ENCODE measurements at places on chromosomes 6 and 20.
A peak's percentile ranks its signal among the peaks of the same experiment; 100 is the strongest.

- no peak for DNase-seq
These were observed 6.5 kb upstream of the TMEM242 start for GRCh38 chr6:157329829-157330228.

DNA sequence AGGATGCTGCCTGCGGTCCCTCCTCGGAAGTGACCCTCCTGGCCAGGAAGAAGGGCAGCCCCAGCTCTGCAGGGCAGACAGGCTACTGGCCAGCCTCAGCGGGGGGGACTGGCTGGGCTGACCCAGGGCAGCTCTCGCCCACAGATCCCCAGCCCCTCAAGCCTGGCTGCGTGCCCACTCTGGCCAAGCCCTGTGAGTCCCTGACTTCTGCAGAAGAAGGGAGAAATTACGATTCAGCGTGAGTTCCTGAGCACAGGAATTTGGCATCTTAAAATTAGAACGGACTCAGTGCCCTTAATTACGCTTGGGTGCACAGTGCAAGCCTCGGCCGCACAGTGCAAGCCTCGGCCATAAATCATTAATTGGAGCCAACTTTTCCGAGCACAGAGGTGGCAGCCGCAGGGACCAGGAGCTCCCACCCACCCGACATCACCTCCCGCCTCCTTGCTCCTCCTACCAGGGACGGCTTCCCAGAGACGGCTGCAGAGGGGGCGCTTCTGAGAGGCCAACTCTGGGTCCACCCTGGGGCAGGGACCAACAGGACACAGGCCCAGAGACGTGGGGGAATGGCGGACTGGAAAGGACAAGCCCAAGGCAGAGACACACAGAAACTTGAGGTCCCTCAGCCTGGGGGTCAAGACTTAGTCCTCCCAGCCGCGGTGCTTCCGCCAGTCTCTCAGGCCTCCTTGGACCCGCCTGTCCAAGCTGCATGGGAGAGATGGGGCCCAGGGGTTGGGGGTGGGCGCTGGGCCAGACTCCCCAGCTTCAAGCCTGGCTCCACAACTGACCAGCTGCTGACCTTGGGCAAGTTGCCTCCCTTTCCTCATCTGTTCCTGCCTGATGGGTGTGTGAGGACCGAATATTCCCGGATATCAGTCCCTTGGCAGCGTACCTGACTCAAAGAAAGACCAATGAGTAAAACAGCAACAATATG lies 165.4 kb downstream of the TAF4 start:
- DNase-seq = no peak

- no peak for DNase-seq
These were observed 451.0 kb upstream of the MARCKS start for GRCh38 chr6:113406048-113406695.

DNA sequence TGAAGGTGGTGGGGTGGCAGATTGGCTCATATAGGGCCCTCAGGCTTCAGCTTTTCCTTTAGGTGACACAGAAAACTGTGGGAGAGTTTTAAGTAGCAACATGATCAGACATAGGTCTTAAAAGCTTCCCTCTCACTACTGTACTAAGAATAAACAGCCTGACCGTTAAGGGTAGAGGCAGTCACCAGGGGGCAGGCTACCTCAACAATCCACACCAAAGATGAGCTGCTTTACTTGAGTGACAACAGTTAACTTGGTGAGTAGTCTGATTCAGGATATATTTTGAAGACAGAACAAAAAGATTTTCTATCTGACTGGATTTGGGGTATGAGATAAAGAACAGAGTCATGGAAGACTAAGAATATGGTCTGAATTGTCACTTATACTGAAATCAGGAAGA lies 193.1 kb upstream of the SHLD1 start:
- peak; percentile 3 for DNase-seq

DNA sequence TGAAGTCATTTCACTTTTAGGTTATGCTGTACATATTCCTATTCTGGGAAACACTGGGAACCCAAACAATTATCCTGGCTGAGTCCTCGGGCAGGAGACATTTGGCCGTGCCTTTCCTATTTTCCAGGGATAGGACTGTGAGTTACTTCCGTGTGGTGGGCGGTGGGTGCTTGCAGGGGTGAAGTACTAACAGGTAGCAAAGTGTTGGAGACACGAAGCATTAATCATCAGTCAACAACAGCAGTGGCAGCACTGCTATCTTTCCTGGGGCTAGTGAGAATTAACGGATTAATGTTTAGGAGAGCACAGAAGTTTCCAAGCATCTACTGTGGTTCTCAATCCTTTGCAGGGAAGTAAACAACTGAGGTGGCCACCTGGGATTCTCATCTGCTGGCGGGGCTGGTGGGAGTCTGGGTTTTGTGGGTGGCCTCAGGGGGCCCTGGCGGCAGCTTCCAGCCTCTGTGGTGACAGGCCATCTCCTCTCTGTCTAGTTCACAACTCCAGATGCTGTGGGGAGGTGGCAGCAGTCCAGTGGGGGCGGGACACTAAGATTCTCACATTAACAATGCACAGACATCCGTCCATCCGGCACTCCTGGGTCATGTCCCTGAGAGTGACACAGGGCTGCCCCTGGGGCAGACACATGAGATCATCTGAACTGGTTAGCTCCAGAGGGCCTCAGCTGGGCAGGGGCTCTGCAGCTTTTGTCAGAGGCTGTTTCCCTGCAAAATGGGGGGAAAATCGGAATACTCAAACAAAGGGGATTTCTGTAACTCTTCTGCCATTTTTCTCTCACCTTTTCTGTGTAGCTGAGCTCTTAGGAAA lies 90.9 kb downstream of the GJA10 start:
- DNase-seq = no peak

DNA sequence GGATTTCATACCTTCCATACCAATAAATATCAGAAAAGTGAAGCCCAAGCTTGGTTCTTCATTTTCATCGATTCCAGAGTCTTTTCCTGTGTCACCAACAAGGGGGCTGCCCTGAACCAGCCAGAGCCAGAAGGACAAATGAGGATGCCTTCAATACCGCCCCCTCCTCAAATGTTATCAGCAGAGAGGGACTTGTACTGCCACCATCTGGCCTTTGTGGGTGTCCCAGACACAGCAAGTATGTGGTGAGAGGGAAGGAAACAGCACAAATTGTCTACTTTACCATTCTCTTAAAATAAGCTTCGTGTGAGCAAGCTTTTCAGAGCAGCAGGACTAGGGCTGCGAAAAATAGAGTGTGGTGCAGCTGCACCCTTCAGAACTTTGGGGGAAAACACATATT lies 165.3 kb downstream of the SOBP start:
- no peak for DNase-seq

Data from DMS79 treated with DMSO at 0.1 percent for 48 hours (cell line).